Cerebellum (tissue), 4 donors: ENCODE measurements at places on chromosomes 7 and 10. TPM values are rescaled to one million over a fixed set of nuclear protein-coding genes. Genes with fewer than 3 reads are reported as not detected.

GRCh38 chr7:38311329-38311937 is 38.0 kb upstream of the TARP start:
- peak; percentile 6 for DNase-seq

GRCh38 chr7:121323515-121324302 is 5.1 kb upstream of the WNT16 start:
- DNase-seq, result no peak

GRCh38 chr10:34895977-34896376 is 80.9 kb upstream of the PARD3 start:
- DNase-seq, result no peak

EIF4EBP2 gene
- 63.2 TPM for total RNA-seq

PNLIPRP3 gene
- total RNA-seq, result not detected
